ENCODE measurements at places on chromosomes 13 and 19.
A peak's percentile ranks its signal among the peaks of the same experiment; 100 is the strongest.

DNA sequence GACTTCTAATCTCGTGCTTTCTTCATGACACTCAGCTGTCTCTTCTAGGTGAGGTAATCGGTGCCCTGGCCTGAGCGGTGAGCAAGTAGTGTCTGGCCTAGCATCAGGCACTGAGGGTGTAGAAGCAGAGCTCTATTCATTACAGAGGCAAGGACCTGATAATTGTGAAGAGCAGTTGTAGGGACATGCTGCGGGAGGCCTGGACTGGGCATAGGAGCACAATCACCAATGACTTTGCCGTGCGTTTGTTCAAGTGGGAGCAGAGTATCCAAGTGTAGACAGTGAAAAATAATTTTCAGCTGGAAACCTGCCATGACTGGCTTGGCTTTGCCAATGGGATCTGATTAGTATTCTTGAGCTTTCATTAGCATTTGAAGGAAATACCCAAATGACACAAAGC, 32.1 kb upstream of the DCLK1 start:
- no peak for DNase-seq

DNA sequence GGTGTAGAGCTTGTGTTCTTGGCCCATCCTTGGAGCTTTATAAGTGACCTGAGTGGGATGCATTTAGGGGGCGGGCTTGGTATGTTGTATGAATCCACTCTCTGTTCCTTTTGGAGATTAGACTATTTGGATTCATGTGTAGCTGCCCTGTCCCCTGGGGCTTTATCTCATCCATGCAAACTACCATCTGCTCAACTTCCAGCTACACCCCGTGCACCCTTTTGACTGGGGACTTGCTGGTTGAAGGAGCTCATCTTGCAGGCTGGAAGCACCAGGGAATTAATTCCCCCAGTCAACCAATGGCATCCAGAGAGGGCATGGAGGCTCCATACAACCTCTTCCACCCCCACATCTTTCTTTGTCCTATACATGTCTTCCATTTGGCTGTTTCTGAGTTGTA, 6.1 kb downstream of the CLEC4M start:
- DNase-seq, result no peak

DNA sequence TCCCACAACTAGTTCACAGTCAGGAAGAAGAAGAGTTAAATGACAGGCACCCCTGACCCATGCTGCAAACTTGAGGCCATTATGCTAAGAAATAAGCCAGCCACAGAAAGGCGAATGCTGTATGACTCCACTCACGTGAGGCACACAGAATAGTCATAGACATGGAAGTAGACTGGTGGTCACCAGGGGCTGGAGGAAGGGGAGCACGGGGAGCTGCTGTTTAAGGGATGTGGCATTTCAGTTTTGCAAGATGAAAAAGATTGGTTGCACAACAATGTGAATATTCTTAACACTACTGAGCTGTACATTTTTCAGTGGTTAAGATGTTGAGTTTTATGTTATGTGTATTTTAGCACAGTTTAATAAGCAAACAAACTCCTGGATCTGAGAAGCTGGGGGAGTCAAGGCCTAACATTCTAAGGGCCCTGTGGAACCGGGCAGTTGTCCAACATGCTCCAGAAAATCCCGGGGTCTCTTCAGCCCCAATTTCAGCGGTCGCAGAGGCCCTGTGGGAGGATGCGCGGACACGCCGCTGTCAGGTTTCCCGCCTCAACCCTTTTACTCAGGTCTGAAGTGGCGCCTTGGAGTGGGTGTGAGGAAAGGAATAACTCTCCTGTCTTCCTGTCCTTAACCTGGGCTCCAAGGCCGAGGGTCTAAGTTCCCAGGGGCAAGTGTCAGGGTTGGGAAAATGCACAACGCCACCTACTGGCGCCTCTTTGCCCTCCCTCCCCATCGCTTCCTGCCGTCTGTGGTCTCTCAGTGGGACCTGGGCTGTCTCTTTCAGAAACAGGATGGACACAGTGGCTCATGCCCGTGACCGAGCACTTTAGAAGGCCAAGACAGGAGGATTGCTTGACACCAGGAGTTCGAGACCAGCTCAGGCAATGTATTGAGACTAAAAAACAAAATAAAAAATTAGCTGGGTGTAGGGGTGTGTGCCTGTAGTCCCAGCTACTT, 4.4 kb upstream of the TMEM272 start:
- peak; percentile 13 for DNase-seq

- no peak for DNase-seq
Measured at GRCh38 chr19:13262450-13262849, 112.2 kb downstream of the IER2 start.

- DNase-seq, result no peak
Measured at GRCh38 chr19:51470966-51471365, 7.4 kb upstream of the CEACAM18 start.

- no peak for DNase-seq
Measured at GRCh38 chr19:58035863-58036262, 2.0 kb downstream of the ZSCAN1 start.

GRCh38 chr19:43939557-43940260, 4.6 kb upstream of the ZNF45 start:
- DNase-seq, result no peak

GRCh38 chr19:10625003-10625761, at the start of gene SLC44A2:
Gene SLC44A2 (plus strand): TSS chr19:10625553. CDS start chr19:10625634, 81 bp downstream.
- DNase-seq, result no peak

DNA sequence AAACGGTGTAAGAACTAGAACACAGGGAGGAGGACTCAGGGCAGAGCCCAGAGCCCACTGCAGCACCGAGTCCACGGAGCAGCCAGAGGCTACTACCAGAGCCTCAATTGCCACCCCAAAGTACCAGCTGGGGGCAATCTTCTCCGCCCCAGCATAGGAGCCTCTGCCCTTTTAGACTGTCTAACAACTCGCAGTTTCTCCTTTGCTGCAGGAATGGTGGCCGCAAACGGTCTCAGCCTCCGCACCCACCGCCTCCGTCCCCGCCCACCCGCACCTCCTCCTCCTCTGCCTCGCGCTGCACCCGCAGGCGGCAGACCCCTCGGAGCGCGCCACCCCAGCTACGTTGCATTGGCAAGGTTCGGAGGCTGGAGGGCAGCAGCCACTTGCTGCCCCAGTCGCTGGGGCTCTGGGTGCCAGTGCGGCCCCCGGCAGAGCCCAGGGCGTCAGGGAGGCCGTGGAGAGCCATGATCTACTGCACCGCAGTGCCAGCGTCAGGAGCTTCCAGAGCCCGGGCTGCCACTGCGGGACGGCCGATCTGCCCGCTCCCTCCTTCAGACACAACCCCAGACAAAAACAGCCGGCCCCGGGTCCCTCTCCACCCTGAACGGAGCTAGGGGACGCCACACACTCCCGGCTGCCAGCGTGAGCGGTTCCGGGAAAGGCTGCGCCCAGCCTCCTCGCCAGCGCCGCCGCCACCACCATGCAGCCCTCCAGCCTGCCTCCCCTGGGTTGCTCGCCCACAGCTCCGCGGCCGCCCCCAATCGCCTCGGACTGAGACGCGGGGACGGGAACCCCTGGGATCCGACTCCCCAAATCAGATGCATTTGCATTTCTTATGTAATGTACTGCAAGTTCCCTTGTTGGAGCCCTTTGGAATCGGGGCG, 1.8 kb downstream of the FGF14 start:
- peak; percentile 7 for DNase-seq

DNA sequence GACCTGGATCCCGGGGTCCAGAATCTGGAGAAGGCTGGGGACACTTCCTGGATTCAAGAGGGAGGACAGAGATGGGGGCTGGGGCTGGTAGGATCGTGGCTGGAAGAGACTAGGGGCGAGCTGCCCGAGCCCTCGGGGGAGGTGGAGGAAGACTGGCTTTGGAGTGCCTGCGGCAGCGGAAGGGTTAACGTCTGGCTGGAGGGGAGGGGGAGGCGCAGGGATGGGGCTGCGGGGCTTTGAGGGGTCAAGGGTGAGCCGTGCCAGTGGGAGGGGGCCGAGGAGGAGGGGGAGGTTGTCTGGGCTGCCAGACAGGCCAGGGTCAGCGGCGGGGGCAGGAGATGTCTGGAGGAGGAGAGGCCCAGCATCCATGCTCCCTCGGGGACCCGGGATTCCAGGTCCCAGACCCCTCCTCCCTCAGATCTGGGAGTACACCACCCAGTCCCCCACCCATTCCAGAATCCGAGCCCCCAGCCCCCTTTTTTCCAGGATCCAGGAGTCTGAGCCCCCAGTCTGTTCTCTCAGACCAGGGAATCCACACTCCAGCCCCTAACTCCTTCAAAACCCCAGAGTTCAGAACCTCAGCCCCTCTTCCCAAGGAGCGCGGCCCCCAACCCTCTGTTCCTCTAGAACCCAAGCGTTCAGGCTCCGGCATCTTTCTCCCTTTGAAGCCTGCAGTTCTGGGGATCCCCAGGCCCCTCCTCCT, 3.2 kb upstream of the SPACA6 start:
- no peak for DNase-seq

- DNase-seq, result no peak
Measured at GRCh38 chr13:106597186-106597585, 29.2 kb upstream of the ARGLU1 start.

DNA sequence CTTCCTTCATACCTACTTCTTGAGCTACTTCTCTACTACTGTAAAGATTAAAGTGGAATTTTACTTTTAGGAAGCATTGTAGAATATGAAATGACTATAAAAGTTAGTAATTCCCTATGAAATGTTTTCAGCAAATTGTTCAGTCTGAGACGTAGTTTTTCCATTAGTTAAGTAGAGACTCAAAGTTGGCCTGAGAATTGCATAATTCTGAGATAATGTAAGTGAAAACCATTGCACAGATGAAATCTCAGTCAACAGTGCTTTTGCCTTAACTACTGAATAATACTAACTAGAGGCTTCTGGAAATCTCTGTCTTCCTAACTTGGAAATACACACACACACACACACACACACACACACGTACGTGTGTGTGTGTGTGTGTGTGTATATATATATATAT, 125.9 kb downstream of the FGF14 start:
- no peak for DNase-seq

GRCh38 chr19:510606-511100, 3.4 kb downstream of the TPGS1 start:
- peak; percentile 77 for DNase-seq

- no peak for DNase-seq
Measured at GRCh38 chr13:85741017-85741416, 58.2 kb downstream of the SLITRK6 start.

GRCh38 chr19:28934631-28935030, 278.3 kb downstream of the UQCRFS1 start:
- DNase-seq, result no peak

DNA sequence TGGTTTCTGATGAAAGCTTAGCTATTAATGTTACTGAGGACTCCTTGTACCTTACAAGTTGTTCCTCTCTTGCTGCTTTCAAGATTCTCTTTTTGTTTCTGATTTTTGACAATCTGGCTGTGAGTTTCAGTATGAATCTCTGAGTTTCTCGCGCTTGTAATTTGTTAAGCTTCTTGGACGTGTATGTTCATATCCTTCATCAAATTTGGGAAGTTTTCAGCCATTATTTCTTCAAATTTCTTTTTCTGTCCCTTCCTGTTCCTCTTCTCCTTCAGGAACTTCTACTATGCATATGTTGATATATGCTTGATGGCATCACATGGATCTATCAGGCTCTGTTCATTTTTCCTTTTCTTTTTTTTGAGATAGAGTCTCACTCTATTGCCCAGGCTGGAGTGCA, 5.6 kb upstream of the URI1 start:
- no peak for DNase-seq

- no peak for DNase-seq
Measured at GRCh38 chr19:2186071-2186846, 22.5 kb downstream of the DOT1L start.

GRCh38 chr19:24140591-24140990, 53.6 kb downstream of the ZNF254 start:
- no peak for DNase-seq

- DNase-seq, result no peak
Measured at GRCh38 chr13:98156259-98156658, 13.4 kb downstream of the FARP1 start.

- DNase-seq, result no peak
Measured at GRCh38 chr19:15303105-15303780, 29.1 kb downstream of the BRD4 start.

DNA sequence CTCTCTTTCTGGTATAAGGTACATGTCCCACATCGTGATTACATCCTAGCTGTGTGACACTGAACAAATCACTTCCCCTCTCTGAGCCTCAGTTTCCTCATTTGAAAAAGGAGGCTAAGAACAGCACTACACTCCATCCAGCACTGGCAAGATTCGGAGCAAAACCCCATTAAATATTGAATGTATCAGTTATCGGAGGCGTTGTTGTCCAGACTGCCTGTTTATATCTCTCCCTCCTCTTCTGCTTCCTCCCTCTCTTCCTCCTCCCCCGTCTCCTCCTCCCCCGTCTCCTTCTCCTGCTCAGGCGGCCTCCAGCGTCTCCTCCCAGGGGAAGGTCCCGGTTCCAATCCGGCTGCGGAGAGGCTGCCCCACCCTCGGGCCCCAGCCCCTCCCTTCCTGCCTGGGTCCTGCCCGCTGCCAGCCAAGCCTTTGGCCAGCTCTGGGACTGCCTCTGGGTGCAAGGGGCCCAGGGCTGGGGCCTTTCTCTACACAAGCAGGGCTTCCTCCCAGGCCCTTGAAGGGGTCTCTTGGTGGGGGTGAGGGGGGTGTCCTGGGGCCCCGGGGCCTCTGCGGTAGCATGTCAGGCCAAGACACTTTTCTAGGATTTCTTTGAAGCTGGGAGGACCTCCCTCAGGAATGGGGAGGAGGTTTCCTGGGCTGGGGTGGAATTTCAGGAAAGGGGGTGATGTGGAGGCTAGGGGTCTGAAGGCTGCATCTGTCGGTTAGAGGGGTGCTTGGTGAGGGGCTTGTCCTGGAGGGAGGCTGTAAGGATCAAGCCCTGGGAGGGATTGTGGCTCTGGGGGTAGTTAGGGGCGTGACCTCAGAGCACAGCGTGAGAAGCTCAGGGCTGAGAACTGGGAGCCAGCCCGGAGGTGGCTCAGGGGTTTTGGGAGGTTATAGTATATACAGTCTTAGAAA, 1.9 kb downstream of the RRAS start:
- DNase-seq, result no peak

DNA sequence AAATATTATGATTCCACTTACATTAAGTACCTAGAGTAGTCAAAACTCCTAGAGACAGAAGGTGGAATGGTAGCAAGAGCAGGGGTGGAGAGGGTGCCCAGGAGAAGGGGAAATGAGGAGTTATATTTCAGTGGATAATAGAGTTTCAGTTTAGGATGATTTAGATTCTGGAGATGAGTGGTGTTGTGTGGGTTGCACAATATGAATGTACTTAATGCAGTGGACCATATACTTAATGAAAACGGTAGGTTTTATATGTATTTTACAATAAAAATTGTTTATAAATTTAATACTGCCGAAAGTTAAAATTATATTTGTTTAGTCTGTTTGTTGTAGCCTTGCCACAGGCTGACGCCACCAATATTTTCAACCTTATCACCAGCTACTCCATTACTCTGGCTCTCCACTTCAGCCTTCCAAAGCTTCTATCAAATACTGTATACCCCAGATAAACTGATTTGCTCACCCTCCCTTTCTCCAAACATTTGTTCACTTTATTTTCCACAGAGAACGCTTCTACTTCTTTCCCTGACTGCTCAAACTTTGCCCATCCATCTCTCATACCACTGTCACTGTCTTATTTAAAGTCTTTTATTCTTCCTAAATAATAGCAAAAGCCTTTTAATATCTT, 1.4 kb upstream of the RBM26 start:
- DNase-seq, result no peak
